ENCODE measurements at places on chromosomes 13 and 19.

GRCh38 chr19:42553292-42554045, 25.2 kb upstream of the CEACAM1 start:
- no peak for DNase-seq

- no peak for DNase-seq
Measured at GRCh38 chr13:49404703-49405020, 39.2 kb downstream of the CAB39L start.

DNA sequence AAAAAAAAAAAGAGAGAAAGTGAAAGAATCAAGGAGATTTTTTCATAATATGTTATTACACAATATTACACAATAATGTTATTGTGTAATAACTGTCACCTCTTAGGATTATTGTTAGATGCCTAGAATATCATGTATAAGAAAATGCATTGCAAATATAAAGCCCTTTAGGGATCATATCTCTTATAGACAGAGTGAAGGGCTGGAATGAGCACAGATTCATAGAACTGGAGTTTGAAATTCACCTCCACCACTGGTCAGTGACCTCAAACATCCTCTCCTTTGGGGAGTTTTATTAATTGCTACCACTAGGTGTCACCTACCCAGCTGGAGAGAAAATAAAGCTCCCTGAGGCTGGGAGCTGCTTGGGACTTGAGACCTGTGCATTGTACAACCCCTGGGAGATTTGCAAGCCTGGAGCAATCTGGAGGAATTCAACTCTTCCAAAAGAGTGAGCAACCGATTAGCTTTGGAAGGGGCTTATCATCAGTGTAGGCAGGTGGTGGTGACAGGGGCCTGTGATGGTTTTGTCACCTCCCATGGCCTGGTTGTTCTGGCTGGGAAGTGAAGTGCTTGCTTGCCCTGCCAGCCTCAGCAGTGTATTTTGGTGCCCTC, 30.3 kb upstream of the FRY start:
- DNase-seq, result peak; percentile 71

- DNase-seq, result no peak
Measured at GRCh38 chr13:63449550-63449949, 2033.9 kb upstream of the PCDH20 start.

- DNase-seq, result no peak
Measured at GRCh38 chr19:55489711-55490477, 1.7 kb downstream of the SSC5D start.

DNA sequence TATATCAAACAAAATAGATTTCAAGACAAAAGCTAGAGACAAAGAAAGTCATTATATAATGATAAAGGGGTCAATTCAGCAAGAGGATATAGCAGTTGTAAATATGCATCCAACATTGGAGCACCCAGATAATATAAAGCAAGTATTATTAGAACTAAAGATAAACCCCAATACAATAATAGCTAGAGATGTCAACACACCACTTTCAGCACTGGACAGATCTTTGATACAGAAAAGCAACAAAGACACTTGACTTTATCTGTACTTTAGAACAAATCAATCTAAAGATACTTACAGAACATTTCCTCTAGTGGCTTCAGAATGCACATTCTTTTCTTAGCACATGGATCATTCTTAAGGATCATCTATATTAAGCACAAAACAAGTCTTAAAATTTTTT, 59.1 kb upstream of the TEX29 start:
- no peak for DNase-seq

- DNase-seq, result no peak
Measured at GRCh38 chr19:54416695-54417491, 1.6 kb downstream of the TTYH1 start.

DNA sequence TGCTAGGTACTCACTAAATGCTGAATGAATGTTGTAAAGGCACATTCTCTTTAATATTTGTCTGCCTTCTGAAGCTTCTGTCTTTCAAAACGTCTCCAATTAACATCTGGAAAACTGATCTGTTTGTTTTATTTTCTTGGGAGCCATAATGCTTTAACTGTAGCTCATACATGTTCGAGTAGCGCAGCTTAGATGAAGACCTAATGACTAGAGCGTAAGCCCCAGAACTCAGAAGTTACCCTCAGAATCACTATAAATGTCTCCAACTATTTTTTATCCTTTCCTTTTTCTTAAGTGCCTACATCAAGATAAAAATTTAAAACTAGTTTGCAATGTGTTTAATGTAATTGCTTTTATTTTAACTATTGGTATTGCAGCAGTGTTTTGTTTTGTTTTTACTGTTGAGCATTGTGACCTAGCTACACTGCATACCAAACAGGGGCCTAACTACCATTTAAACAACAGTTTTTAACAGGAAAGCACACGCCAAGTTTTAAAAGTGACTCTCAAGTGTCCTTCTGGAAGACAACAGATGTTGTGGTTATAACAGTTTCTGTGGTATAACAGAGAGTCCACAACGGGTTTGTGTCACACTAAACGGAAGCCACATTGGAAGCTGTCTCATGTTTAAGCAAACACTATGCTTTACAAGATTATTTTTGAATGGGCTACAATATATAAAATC, 42.0 kb downstream of the MRPL57 start:
- DNase-seq, result no peak

DNA sequence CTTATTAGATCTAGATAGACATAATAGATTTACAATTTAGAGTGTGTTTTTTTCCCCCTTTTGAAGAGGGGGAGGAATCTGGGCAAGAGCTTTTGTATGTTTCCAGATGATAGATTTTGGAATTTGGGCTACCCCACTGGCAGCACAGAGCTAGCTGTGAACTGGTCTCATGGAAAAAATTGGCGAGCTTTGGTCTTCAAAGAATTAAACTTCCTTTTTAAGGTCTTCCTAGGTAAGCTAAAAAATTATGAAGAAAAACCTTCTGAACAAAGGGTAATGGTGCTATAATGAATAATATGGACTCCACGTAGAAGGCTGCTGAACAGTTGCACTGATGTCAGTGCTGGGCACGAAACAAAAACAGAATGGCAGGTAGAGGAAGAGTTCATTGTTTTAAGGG, 109.3 kb downstream of the ZIC5 start:
- DNase-seq, result no peak

GRCh38 chr19:1855828-1856255, 7.5 kb downstream of the KLF16 start:
- DNase-seq, result no peak

- peak; percentile 62 for DNase-seq
Measured at GRCh38 chr19:17794731-17795494, at the start of gene B3GNT3. Gene B3GNT3 (plus strand): TSS chr19:17795138. CDS start chr19:17807808, 12,670 bp downstream.

GRCh38 chr13:60162096-60162495, 1.6 kb downstream of the DIAPH3 start:
- no peak for DNase-seq

DNA sequence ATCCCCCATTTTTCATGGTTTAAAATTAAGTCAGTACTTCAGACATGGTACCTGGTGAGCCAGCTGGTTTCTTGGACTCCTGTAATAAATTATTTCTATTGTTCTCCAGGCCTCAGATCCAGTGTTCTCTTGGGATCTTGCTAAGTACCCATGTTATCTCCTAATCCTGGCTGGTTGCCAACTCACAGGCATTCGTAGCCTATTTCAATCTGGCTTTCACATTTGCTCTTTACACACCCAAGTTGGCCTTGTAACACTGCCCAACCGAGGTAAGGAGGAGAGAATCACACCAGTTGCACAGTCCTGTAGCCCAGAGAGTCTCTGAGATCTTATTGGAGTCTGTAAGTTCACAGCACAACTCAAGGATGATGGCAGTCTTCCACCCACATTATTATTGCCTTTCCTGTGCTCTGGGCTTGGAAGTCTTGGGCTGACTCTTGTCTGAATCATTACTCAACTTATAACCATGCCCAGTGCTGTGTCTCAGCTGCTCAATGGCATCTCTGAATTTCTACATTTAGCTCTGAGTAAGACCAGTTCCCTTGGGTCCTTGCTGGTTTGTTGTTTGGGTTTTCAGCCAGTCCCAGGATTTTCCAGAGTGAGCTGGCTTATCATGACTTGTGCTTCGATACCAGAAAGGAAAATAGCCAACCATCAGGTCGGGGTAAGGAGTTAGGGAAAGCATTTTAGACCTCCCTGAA, 76.6 kb upstream of the KLF12 start:
- DNase-seq, result no peak

GRCh38 chr13:111953546-111954178, 113.3 kb upstream of the SOX1 start:
- DNase-seq, result no peak

DNA sequence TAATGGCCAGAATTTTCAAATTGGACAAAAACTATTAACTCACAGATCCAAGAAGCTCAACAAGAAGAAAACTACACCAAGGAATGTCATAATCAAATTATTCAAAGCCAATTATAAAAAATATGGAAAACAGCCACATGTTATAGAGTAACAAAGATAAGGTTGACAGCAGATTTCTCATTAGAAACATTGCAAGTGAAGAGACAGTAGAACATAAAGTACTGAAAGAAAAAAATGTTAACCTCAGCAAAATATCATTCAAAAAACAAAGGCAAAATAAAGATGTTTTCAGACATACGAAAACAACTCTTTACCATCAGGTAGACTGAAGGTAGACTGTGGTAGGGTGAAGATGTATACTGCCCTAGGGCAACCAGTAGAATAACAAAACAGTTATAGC, 83.4 kb downstream of the KCNRG start:
- DNase-seq, result no peak

GRCh38 chr13:27921421-27921960, 1.7 kb downstream of the PDX1 start:
- DNase-seq, result no peak

- DNase-seq, result peak; percentile 28
Measured at GRCh38 chr13:99086267-99087097, 108.6 kb upstream of the DOCK9 start.

- no peak for DNase-seq
Measured at GRCh38 chr19:53875602-53876325, 6.2 kb upstream of the PRKCG start.

- DNase-seq, result no peak
Measured at GRCh38 chr13:40017662-40018262, 362.3 kb downstream of the COG6 start.

GRCh38 chr19:4700693-4700970, 23.0 kb downstream of the DPP9 start:
- no peak for DNase-seq

All from HuH-7 (cell line).